ENCODE measurements at places on chromosomes 6 and 20.

- no peak for DNase-seq
These were observed 78.1 kb upstream of the TRAF3IP2 start for GRCh38 chr6:111683749-111684267.

GRCh38 chr20:32789896-32790750, 27.9 kb downstream of the DNMT3B start:
- DNase-seq: peak; percentile 92

- DNase-seq: no peak
These were observed 75.6 kb downstream of the NCOA3 start for GRCh38 chr20:47577314-47577713.

GRCh38 chr6:129748212-129748900, 38.4 kb upstream of the ARHGAP18 start:
- DNase-seq: no peak

GRCh38 chr6:3421791-3422434, 34.9 kb downstream of the SLC22A23 start:
- DNase-seq: no peak

- no peak for DNase-seq
These were observed 85.5 kb upstream of the HTR1B start for GRCh38 chr6:77548662-77549366.

Measured in Ammon's horn (tissue), 1 donor.